HepG2 (cell line): ENCODE measurements at places on chromosomes 6 and 20.

- peak; percentile 39 for DNase-seq
Observed at GRCh38 chr6:39088331-39088730, 26.7 kb downstream of the SAYSD1 start.

GRCh38 chr6:11514672-11515071, 22.9 kb upstream of the TMEM170B start:
- no peak for DNase-seq

GRCh38 chr6:137894779-137895385, 27.8 kb downstream of the TNFAIP3 start:
- no peak for DNase-seq

DNA sequence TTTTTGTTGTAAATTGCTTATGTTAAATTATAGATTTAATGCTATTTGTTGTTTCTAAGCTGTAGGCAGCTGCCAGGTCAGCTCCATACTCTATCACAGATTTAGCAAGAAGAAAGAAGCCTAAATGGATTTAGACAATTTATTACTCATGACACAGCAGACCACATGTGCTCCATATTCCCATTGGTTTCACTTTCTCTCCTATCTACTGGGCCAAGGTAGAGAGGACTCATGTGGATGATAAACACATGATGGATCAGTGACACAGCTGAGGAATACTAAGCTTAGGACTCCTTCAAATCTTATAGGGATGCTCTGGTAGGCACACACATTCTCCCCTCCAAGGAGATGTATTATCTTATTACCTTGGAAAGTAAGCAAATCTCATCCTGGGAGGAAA, 553.0 kb upstream of the ADGRB3 start:
- DNase-seq, result no peak

- no peak for DNase-seq
Observed at GRCh38 chr6:157135691-157136090, 187.6 kb downstream of the TMEM242 start.

DNA sequence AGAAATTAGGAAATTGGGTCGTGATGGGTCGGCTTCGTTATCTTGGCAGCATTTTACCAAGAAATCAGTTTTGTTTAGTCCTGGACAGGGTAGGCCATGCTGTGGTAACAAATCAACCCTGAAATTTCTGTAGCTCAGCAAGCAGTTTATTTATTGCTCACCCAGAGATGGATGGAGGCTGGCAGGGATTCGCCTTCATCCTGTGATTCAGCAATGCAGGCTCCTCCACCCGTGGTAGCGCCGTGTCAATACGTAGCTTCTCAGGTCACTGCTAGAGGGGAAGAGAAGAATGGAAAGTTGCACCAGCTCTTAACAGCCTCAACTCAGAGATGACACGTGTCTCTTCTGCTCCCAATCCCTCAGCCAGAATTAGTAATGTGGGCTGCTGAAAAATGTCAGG, 157.0 kb upstream of the SGK1 start:
- DNase-seq, result no peak

GRCh38 chr6:160929831-160930230, 61.7 kb upstream of the MAP3K4 start:
- DNase-seq, result no peak

- DNase-seq, result no peak
Observed at GRCh38 chr20:17844133-17844429, 124.5 kb downstream of the SNX5 start.

GRCh38 chr6:98787435-98787834, 46.9 kb upstream of the POU3F2 start:
- no peak for DNase-seq

- DNase-seq, result no peak
Observed at GRCh38 chr6:36961441-36962435, 7.2 kb downstream of the PI16 start.

DNA sequence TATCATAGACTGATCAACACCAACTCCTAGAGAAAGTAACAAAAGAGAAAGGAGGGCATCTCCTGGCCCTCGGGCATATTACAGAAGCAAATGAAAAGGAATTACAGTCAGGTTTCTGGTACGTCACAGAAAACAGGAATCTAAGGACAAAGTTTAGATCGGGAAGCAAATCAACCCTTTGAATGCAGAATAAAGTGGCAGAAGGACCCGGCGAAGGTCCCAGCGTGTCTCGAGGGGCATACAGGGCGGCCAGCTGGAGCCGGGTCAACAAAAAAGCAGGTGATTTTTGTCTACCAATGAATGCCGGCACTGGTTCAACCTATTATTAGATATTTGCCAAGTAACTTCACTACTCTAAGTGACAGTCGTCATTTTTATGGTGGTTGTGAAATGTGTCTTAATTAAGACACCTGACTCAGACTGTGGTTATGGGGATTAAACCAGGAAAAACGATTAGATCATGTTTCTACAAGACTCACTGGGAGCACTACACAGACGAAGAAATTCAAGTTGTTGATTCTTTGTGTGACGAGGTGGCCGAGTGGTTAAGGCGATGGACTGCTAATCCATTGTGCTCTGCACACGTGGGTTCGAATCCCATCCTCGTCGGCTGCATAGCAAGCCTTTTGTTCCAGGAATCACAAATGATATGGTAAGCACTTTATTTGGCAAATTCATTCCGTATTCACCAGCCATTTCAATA, 12.4 kb upstream of the ZSCAN9 start:
- peak; percentile 79 for DNase-seq

DNA sequence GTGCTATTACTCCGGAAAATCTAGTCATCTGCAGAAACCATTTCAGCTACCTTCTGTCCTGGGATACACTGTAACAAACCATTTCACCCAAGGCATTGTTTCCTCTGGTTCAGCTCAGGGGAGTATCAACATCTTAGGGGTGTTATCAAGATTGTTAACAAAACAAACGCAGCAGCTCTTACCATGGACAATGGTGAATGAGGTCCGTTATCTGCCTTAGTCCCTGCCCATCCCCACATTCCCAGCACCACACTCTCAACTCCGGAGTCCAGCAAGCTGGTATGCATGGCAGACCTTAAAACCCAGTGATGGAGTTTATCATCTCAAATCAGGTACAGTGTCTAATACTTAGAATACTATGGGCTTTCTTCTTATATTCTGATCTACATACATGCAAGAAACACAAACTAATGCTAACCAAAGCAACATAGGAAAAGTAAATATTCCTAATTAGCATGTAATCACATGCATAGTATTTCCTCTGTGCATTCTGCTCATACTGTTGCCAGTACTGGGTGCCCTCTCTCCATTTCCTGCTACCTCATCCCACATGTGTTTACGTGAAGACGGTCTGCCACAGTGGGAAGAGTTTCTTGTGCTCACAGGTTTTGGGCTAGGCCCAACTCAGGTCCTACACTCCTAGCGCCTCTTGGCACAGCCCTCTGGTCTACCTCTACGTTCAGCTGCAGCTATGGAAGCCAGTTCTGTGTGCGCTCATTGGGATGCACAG, 123.9 kb downstream of the DTNBP1 start:
- DNase-seq, result no peak

GRCh38 chr20:699811-700338, 24.3 kb upstream of the SCRT2 start:
- no peak for DNase-seq

DNA sequence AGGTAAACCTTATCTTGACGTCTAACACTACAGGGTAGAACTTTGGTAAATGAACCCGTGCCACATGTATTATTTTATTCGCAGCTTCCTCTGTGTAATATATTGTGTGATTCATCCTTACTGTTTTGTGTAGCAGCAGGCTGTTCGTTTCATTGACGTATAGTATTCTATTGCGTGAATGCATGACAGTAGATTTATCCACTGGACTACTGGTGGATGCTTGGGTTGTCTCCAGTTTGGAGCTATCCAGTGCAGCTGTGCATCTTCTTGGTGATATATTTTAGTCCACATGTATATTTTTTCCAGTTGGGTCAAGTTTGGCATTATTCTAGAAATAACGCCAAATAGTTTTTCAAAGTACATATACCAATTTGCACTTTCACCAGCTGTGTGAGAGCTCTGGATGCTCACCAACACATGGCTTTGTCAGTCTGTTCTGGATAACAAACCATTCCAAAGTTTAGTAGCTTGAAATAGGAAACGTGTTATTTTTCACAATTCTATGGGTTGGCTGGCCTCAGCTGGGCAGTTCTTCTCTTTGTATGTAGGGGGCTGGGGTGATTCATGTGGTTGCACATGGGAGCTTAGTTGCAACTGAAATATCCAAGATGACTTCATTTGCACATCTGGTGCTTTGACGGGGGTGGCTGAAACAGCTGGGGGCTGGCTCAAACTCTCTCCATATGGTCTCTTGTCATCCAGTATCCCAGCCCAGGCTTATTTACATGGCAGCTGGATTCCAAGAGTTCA, 9.3 kb downstream of the ECT2L start:
- no peak for DNase-seq

DNA sequence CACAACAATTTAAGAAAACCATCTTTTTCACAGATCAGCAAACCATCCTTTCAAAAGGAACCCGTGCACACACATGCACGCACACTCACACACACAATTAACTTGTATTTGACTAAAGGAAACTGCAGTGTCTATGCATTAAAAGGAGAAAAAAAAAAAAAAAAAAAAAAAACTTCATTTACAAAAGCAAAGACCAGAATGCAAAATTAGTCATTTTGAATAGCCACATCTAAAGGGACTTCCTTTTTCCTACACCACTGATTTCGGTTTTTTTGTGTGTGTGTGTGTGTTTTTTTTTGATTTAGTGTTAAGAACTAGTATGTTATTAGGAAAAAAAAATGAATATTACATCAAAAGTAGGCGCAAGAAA, 6.3 kb downstream of the ZMYND8 start:
- no peak for DNase-seq

DNA sequence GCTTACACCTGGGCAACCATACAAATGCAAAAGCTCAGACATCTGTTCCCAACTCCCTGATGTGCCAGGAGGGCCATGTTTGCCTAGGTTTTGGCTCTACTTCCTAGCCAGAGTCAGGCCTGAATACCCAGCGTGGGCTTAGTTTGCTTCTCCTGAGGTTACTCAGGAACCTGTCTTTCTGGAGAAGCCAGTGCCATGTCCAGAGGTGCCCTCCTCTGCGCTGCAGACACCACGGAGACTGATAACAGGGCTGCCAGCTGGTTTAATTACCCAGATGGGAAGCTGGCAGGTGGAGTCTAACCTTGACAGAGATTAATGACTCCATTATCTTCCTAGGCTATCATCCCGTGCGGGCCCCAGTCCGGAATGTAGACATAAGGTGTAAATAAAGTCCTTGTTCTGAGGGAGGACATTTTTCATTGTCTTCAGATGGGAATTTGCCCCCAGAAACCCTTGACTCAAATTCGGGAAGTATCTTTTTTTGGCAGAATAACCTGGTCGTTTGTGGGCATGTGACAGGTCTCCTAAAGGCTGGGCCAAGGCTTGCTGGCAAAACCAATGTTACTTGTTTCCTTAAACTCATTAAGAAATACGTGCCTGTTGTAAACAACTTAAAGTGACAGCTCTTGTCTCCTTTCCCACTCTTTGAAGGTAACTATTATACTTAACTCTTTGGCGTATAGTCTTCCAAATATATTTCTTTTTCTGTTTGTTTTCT, 29.2 kb upstream of the ZNFX1 start:
- peak; percentile 60 for DNase-seq

DNA sequence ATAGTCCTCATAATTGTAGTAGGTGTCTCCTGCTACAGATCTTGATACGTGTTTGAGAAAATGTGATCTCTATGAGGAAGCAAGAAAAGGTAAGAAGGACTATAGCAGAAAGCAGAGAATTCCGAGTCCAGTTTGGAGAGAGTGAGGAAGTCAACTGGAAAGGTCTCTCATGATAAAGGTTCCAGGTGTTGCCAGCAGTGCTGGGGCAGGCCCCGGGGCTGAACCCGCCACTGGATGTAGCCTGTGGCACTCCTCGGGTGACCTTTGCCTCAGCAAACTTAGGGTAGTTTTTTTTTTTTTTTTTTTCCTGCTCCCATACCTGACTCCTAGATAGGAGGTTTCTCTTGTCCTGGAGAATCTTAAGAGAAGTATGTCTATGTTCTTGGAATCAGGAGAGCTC, 62.8 kb downstream of the FAM120B start:
- DNase-seq, result peak; percentile 22

DNA sequence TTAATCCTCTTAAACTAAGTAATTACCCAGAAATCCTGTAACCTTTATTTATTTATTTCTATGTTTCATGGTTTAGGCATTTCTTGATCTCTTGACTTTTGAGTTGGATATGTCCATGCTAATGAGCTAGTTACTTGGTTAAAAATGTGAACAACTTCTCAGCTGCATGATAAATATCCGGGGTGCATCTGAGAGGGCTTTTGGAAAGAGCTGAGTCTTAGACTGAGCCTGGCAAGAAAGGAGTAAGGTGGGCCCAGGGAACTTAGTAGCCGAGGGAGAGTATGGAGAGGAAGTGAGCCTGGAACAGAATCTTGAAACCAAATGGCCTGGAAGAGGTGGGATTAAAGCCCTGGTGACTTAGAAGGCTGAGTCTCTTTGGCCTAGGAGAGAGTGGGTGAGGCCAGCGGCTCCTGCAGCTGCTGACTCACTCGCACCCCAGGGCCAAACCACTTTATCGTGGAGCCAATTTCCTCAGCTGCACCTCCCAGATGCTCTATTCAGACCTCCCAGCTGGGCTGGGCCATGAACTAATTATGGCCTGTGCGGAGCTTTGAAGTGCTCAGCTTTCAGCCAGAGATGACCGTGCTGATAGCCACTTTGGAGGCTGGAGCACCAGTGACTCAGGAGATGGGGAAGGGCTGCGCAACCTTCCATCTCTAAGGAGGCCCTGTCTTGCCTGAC, 19.1 kb downstream of the TGM3 start:
- DNase-seq, result no peak

GRCh38 chr6:42393339-42393738, 58.4 kb downstream of the TRERF1 start:
- no peak for DNase-seq

GRCh38 chr20:3739054-3739925, 6.8 kb downstream of the HSPA12B start:
- DNase-seq, result no peak

- no peak for DNase-seq
Observed at GRCh38 chr6:69128411-69128810, 493.3 kb downstream of the ADGRB3 start.

GRCh38 chr6:101776919-101777350, 383.4 kb downstream of the GRIK2 start:
- DNase-seq, result no peak
